ENCODE measurements at places on chromosomes 2 and 18.

DNA sequence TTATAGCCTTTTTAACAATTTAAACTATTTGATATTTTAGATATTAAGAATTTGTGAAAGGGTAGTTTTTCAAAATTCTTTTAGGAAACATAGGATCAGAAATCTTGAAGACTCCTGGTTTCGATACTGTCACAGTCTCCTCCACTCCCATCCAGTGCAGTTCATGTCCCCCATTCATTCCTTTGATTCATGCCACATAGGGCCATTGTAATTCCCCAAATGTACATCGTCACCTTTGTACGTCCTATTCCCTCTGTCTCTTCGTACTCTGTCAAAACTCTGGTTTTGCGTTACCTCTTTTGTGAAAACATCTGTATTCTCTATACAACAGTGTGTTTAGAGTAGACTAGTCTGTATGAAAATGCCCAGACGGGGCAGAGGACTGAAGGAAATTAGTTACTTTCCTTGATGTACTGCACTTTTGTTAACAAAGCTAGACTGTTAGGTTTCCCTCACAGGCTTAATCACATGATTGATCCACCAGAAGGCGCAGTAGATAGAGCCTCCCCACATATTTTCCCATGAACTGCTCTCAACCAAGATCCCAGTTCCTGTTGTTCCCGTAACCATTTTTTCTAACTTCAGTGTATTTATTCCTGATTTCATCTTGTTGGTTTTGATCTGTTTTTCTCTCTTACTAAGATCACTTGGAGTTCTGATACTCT lies 2.5 kb downstream of the MRPL35 start:
- no peak for DNase-seq

- no peak for DNase-seq
Observed at GRCh38 chr2:215594766-215595165, 158.9 kb upstream of the FN1 start.

DNA sequence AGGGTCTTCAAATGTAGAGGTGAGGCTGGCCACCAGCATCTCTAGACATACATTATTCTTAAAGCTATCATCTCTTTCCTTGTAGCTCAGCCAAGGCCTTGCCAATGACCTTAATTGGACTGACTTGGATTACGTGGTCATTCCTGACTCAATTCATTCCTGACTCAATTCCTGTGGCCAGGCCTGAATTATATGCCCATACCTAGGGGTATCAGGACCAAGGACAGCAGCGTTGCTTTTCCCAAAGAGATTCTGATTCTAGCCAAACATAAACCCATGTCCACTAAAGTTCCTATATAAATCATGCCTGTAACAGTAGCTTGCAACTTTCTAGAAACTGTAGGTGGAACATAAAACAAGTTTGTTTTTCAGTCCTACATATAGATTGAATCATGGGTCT lies 231.7 kb downstream of the ARL6IP6 start:
- no peak for DNase-seq

DNA sequence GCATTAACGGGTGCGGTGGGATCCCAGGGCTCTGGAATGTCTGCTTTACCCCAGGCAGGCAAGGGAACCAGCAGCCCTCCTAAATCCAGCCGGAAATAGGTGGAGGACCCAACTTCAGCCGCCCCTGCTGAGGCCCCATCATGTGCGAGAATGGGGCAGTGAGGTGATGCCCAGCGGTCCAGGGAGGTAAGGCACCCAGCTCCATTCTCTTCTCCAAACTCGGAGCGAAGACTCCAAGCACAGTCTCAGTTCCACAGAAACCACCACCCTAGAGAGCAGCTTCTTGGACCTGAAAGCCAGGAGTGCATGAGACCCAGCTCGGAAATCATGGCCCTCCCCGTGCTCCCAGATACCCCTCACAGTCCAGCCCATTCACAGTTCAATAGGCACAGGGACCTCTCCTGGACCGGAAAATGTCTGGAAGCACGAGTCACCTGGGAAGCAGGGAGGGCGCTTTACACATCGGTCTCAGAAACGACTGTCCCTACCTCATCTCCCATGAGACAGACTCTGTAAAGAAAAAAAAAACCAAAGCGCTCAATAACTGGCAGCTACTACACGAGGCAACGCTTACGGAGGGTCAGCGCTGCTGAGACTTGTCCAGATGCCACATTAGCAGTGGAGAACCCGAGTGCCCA lies 2.0 kb downstream of the SDC1 start:
- no peak for DNase-seq

DNA sequence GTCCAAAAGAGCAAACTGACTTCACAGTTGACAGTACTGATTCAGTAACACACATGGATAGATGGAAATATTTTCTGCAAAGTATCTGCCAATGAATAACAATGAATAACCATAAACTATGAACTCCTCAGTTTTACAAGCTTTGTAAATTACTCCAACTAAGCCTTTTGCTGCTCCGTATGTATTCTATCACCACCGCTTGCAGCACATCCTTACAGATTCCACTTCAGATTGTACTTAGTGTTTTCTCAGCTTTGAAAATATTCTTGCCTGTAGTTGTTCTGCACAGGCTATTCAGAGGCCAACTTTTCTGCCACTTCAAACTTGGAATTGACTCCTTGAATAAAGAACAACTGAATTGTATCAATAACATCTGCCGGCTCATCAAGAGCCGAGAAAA lies 36.2 kb downstream of the TLK1 start:
- no peak for DNase-seq

GRCh38 chr2:32416519-32416918 lies 59.7 kb downstream of the BIRC6 start:
- DNase-seq, result no peak

DNA sequence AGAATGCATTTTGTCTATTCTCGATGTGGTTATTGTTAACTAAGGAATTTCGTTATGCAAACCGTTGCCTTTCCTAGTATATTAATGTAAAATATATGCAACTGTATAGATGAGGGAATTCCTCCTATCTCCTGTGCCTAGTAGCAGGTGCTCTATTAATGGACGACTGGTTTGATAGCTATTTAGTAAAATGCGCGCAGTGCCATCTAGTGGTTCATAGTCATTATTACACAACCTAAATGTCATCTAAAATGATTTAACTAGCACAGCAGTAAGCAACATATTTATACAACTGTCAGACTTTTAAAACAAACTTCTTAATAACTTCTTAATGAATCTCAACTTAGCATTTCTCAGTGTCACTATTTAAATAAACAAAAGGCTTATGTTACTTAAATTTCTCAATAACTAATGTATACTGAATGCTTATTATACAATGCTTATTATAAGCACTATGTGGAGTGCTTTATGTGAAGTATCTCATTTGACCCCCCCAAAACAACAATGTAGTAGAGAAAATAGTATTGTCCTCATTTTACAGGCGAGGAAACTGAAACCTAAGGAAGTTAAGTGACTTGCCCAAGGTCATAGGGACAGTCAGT lies 77.9 kb downstream of the DTNA start:
- DNase-seq, result peak; percentile 2

DNA sequence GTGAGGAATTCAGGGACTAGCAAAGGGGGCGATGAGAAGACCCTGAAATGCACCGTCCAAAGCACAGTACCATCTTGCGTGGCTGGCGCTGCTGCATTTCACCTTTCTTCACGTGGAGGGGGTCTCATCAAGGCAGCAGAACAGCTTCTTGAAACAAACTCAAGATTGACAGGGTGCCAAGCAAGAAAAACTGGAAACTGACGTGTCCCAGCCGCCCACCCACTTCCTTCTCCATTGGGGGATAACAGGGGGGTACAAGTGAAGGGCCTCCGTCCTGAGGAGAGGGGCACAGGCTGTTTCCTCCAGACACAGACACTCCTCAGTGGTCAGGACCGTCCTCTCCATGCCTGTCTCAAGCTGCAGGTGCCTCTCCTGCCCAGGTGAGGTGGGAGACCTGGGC lies 32.5 kb downstream of the HDAC4 start:
- DNase-seq, result no peak
